Keratinocyte (primary cell): ENCODE measurements at places on chromosomes 13 and 19.

DNA sequence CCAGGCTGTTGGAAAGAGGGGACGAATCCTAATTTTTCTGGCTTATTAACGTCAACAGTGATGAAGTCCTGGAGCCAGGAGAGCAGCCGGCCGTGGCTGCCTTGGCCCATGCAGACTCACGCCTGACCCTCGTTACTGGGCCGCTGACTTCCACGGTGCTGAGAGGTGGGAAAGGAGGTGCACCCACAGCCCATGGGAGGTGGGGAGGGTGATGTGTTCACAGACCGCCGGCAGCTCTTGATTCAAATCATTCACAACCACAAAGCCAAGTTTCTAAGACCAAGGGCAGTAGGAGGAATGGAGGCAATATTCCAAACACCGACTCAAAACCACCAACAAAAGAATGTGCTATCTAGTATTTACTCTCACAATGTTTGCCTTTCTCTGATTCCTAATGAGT, 24.3 kb downstream of the COL4A2 start:
- no peak for DNase-seq

- no peak for DNase-seq
These were observed 3.5 kb downstream of the COPE start for GRCh38 chr19:18915639-18916038.

GRCh38 chr19:9435279-9436268, at the start of gene ZNF266:
ZNF266 (minus strand) TSS chr19:9435573; CDS start chr19:9420089, 15,484 bp downstream.
- peak; percentile 28 for DNase-seq

GRCh38 chr13:46861959-46862358, 34.9 kb downstream of the HTR2A start:
- no peak for DNase-seq

- no peak for DNase-seq
These were observed 28.8 kb downstream of the ZNF333 start for GRCh38 chr19:14718522-14719116.

DNA sequence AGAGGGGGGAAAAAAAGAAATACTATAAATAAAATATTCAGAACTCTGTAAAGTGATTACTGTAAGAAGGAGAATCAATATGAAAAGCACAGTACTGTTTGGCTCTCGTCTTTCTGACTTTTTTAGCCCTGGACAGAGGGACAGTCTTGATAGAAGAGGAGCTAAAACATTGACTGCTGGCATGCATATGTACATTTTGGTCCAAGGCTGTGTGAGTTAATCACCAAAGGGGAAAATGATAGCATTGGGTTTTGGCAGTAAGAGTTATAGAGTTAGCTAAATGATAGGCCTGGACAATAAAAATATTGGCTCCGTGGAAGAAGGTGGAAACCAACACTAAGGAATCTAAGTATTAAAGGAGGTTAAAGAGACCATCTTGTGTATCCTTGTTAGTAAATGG, 50.3 kb downstream of the RAP2A start:
- no peak for DNase-seq

GRCh38 chr13:45368005-45368404, 27.0 kb upstream of the TPT1 start:
- no peak for DNase-seq

GRCh38 chr13:104002216-104002615, 936.0 kb upstream of the SLC10A2 start:
- DNase-seq = no peak

DNA sequence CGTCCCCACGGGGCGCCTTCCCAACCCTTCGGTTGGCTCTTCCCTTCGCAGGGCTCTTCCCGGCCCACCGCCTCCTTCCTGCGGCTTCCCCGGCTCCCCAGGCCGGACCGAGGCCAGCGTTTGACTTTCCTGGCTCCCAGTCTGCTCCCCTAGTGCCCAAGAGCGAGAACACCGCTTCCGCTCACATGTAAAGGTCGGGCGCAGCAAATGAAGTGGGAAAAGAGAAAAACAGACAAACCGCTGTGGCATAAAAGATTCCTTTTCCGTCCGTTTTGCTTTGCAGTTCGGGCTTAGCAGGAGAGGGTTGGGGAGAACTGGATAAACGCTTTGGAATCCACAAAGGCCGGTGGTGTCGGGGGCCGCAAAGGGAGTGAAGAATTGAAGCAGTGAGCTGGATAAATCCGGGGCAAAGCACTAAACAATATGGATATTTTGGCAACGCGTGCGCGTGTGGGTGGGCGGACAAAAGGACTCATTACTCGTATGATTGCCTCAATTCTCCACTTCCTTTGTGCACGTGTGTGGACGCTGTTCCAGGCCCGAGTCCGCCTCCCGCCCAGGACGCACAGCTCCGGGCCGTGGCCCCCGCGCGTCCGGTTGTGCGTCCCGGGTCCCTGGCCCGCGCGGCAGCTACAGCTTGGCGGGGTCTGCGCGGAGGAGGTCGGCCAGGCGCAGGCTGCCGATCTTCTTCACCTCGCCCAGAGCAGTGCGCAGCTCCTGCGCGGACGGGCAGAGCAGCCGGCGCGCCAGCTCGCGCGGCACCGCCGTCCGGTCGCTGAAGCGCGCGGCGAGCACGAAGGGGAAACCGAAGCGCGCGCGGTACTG, 8.6 kb upstream of the CDX2 start:
- no peak for DNase-seq

DNA sequence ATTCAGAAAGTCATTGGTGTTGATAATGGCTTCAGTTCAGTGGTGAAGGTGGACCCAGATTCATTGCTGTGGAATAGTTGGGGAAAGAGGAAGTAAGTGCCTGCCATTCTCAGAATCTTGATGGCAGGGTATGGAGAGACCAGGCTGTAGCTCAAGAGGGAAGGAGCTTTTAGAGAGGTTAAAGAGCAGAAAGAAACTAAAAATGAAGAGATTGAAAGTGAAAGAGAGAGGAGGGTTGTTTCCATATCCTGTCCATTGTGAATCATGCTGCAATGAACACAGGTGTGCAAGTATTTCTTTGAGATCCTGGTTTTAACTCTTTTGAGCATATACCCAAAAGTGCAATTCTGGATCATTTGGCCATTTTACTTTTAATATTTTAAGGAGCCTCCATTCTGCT, 12.5 kb downstream of the GJB6 start:
- no peak for DNase-seq

DNA sequence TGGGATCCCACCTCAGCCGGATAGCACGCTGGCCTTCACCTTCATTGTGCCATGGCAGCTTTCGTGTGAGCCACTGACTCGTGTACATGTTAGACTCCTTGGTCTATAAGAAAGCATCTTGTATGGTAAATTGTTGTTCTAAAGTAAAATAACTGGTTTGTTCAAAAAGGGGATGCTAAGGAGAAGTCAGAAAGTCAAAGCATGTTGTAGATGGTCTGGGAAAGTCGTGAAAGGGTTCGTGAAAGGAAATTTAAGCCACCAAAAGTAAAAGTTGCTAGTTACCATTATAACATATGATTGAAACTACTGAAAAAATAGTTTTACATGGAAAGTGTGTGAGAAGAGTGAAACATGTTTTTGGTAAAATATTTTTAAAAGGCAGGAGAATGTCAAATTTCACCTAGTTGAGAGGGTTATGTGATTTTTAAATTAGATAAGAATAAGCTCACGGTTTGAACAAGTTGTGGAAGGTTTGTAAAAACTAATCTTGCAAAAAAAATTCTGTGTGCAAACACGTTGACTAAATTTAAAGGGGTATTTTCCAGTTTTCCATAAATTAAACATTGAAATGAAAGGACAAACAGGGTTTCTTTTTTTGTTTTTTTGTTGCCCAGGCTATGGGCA, 23.4 kb downstream of the DPRX start:
- DNase-seq = no peak

GRCh38 chr19:48509467-48510194, 2.0 kb downstream of the LMTK3 start:
- no peak for DNase-seq

DNA sequence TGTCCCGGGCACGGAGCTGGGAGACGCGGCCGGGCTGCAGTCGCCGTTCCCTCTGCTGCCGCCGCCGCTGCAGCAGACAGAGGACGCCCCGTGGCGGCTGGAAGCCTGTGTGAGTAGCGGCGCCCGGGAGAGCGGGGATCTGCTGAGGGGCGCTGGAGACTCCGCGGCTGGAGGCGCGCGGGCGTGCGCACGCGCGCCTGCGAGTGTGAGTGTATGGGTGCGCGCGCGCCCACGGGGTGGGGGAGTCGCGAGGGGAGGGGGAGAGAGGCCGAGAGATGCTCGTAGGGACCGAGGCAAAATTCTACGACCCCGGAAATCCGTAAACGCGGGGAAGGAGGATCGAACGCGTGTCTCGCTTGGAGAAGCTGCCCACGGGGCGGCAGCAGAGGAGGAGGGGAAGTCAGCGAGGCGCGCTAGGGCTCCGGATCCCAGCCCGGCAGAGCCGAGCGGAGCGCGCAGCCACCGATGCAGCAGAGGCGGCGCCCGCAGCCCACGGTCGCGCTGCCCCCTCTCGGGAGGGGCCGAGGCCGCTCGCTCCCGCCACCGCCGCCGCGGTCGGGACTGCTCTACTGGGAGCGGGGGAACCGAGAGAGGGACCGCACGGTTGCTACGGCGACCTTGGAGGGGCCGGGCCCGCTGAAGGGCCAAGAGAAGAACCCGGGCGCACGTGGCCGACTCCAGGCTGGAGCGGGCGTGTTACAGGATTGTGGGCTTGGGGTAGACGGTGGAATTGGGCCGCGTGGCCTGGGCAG, at the start of gene ENOX1:
ENOX1 (minus strand) TSS at position 207 of the 752 bp plus-strand sequence.
- no peak for DNase-seq

GRCh38 chr19:16038196-16038695, 38.0 kb upstream of the TPM4 start:
- DNase-seq = no peak

GRCh38 chr19:30596268-30596667, 224.1 kb downstream of the ZNF536 start:
- no peak for DNase-seq

- DNase-seq = no peak
These were observed 215.7 kb downstream of the KATNAL1 start for GRCh38 chr13:30091691-30092090.

DNA sequence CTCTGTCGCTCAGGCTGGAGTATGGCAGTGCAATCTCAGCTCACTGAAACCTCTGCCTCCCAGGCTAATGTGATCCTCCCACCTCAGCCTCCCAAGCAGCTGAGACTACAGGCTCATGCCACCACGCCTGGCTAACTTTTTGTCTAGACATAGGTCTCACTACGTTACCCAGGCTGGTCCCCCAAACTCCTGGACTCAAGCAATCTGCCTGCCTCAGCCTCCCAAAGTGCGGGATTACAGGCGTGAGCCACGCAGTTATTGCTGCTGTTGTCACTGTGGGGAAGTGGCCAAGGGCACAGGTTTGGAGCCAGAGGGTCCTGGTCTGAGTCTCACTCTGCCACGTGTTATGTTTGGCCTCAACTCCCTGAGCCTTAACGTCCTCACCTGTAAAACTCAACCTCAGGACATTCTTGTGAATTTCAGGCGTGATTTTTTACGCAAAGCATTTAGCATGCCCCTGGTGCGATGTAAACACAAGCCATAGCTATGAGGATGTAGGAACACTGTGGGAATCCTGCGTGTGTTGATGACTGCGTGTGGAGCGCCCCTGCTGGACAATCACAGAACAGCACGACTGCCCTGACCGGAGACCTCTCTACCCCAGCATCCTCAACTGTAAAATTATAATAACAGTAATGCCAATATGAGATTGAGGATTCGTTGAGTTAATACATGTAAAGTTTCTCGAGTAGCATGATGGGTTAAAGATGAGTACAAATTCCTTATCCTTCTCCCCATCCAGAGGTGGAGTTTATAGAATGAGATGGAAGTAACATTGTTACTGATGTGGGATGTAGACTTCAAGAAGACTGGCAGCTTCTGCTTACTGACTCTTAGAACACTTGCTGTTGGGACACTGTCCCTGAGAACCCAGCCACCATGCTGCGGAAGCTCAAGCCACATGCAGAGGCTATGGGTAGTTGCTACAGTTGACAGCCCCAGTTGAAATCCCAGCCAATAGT, 41.8 kb upstream of the PNMA8B start:
- no peak for DNase-seq

- peak; percentile 93 for DNase-seq
These were observed 112.1 kb downstream of the DLEU7 start for GRCh38 chr13:50731400-50731799.

DNA sequence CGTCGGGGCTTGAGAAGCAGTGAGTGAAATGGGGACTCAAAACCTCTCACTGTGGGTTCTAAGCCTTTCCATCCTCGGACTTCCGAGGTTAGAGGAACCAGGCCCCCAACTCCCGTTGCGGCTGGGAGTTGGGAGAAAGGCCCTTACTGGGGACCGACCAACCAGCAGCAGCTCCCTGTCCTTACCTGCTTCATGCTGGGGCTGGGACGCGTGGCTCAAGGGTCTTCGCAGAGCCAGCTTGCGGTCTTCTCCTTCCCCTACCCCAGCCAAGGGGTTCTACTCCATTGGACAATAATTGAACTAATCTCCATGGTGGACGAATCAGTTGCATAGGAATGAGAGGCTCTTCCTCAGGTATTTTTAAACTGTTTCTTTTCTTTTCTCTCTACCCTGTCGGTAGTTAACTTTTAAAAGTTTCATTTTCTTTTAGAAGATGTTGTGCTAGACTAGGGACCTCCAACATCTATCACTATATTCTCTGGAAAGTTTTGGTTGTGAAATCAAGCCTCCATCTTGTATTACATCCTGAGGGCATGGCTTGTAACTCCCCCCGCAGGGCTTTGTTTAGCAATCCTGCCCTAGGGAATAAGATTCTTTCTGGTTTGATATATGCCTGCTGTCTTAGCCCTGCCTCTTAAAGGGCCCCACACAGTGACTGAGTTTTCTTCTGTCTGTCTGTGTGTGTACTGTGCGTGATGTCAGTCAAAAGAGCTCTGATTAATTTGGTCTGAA, 1027.1 kb upstream of the PCDH9 start:
- DNase-seq = no peak

GRCh38 chr19:57800696-57801095, 14.0 kb downstream of the ZNF552 start:
- DNase-seq = no peak

- DNase-seq = no peak
These were observed 7.5 kb upstream of the LRFN1 start for GRCh38 chr19:39328046-39328705.

- no peak for DNase-seq
These were observed 2.5 kb downstream of the NAPA start for GRCh38 chr19:47512183-47512947.
